ENCODE measurements at places on chromosomes 3 and 15.

DNA sequence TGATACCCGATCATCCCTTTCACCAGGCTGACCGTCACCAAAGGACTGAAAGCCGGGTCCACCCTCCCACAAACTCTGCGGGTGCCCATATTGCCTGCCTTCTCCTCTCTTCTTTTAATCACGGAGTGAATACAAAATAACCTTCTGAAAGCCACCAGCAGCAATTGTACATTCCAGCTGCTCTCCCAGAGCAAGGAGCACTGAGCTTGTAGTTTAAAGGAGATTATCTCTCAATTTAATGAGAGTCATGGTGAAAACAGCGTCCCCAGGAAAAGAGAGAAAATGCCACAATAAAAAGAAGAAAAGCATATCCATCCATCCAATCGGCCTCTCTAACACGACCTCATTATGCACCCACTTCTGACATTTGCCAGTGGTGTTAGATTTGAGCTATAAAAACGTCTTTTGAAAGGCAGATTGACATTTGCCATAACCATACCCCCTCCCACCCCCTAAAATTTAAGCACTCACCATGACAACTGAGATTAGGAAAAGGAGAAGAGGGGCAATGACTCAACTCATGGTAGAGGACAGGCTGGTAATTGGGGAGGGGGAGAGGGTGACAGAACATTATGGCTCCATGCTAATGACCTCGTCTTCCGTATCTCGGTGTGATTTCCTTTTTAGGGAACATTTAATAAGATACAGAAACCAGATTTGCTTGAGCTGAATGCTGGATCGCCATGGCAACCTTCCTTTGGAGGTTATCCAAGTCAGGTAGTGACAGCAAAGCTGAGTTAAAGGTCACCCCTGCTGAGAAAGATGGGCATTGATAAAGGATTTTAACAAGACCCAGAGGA, 106.2 kb downstream of the ST8SIA2 start:
- no peak for DNase-seq

- no peak for DNase-seq
These were observed 175.5 kb upstream of the RORA start for GRCh38 chr15:61404567-61404966.

- DNase-seq, result no peak
These were observed 46.0 kb downstream of the ALDH1L1 start for GRCh38 chr3:126134219-126134975.

- no peak for DNase-seq
These were observed 81.3 kb upstream of the RGMA start for GRCh38 chr15:93170329-93170728.

GRCh38 chr3:148158210-148158609, 539.5 kb upstream of the AGTR1 start:
- no peak for DNase-seq

DNA sequence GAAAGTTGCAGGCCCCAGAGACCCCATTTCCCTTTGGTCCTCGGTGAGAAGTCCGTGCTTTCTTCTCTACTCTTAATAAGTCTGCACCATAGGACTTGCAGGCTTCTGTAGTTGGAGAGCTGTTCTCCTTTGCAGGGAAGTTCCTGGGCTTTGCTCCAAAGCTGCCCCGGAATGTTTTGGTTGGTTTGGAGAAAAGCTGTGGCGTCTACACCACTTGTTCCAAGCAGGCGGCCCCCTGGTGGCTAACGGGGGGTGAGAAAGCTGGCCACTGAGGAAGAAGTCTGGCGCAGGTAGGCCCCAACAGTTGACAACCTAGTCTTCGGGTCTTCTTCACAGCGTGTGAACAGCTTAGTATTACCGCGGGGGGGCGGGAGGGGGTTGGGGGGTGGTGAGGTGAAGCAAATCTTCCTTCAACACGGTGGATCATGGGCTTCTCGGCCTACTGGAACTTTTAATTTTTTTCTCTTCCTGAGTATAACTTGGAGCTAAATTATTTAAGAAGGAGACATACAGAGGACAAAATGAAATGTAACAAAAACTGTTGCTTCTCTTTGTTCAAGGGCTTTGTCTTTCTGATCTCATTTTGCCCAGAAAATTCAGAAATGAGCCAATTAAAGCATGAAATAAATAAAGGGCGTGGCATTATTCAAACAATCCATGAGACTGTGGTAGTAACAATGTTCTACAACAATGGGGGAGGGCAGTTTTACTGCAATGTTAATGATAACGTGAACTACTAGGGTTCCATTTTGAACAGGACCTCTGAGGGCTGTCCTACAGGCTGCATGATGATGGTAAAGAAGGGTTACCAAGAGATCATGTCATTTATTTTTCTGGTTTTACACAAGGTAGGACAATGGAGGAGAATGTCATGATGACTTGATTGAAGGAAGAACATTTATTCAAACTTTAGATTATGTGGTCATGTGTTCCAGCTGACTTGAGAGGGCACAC, 2.2 kb upstream of the THRB start:
- DNase-seq, result no peak

GRCh38 chr3:60771766-60772165, 479.5 kb downstream of the FHIT start:
- DNase-seq, result no peak

DNA sequence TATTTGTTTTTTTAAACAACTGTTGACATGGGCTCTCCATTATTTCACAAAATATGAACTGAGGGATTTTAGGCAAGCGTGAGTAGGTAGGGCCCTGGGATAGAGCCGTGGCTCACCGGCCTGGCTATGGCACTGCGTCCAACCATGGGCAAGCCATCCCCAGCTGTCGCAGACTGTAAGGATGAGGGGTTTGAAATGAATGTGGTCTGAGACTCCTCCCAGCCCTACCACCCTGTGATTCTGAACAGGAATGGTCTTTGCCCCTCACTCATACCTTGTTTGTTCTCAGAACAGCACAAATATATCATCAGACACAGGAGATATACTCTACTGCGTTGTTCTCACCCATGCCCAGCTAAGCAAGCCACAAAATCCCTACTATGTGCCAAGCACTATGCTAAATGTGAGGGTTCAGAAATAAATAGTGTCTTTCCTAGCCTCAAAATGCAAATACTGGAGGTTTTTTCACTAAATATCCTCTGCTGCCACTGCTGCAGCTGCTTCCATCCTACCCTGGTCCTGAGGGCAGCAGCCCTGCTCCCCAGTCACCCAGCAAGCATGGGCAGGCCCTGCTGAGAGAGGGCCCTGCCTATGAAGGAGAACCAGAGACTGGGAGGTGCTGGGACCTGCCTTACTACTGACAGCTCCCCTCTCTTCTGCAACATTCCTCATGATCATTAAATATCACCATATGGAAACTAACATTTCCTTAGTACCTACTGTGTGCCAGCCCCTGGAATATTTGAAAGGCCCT, 102.8 kb downstream of the XXYLT1 start:
- no peak for DNase-seq

GRCh38 chr15:49877117-49877872, 241.7 kb downstream of the ATP8B4 start:
- DNase-seq, result no peak

GRCh38 chr3:48521635-48522034, 17.7 kb upstream of the SHISA5 start:
- no peak for DNase-seq

- DNase-seq, result no peak
These were observed 85.2 kb downstream of the CACNA1D start for GRCh38 chr3:53579636-53580035.

- no peak for DNase-seq
These were observed 1.5 kb downstream of the VWA5B2 start for GRCh38 chr3:184230603-184231528.

DNA sequence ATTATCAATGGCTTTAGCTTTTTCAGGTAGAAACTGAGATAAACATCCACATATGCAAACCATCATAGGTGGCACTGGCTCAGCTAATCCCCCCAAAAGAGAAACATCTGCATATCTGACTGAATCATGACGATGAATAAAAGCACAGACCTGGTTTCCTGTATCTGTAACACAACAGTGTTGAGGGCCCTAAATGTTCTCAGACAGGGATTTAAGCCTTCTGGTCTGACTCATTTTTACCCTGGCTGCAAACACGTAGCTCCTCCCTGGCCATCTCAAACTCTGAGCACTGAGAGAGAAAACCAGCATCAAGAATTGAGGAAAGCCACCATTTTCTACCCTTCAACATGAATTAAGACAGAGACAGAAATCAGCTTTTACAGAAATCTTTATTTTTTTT, 35.2 kb downstream of the GLB1 start:
- no peak for DNase-seq

- DNase-seq, result no peak
These were observed 68.7 kb upstream of the MAP4 start for GRCh38 chr3:48084929-48085328.
